MV-4-11 (cell line): ENCODE measurements at places on chromosomes 7 and 10.

DNA sequence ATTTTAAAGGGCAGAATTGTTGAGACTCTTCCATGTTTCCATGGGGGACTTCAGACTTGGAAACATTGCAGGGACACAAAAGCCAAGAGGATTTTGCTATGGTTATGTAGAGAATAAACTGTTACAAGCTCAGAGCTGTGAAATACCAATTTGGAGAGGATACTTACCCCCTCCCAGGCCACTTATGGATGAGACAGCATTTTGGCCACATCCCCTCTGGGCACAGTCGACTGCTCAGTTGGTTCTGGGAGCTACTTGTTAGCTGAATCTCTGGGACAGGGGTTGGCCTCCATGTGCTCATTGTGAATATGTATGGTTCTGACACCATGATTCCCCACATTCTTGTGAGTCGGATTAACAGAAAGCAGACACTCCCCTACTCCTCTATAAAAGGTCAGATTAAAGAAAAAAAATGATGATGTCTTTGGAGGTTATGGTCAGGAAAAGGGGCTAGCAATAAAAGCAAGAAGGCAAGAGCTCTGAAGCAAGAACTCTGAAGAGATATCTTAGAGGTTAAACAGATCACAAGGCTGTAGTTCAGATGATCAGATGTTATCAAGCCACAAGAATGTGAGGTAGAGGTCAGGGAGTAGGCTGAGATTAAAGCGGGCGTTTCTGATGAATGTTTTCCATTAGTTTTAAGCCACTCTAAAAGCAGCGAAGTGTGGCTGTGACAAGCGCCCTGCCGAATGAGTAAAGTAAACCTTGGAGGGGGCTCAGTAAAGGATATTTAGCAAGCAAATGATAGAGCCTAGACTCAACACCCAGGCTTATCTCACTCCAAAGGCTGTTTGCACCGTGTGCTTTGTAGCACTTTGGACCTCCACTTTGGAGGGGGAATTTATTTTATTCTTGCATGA is 17.2 kb downstream of the STAMBPL1 start:
- no peak for DNase-seq

- DNase-seq, result peak; percentile 83
These were observed 14.9 kb upstream of the MXI1 start for GRCh38 chr10:110192552-110192951.

DNA sequence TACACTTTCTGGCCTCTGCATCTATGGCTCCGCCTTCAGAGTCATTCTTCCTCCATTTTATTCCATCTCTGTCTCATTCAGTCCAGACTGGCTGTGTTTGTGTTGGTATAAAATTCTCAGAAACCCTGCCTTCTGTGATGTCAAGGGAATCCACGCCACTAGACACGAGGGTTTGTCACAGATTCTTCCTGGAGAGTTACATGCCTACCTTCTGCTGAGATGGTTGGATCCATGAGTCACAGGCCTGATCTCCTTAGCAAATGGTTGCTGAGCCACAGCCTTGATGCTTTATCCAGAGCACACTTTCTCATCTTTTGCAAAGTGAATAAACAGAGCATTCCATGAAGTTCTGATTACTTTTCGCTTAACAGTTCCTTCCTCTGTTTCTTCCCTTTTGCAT is 35.9 kb upstream of the TSPAN33 start:
- DNase-seq, result no peak

GRCh38 chr7:19290968-19291367 is 145.7 kb upstream of the FERD3L start:
- DNase-seq, result no peak

DNA sequence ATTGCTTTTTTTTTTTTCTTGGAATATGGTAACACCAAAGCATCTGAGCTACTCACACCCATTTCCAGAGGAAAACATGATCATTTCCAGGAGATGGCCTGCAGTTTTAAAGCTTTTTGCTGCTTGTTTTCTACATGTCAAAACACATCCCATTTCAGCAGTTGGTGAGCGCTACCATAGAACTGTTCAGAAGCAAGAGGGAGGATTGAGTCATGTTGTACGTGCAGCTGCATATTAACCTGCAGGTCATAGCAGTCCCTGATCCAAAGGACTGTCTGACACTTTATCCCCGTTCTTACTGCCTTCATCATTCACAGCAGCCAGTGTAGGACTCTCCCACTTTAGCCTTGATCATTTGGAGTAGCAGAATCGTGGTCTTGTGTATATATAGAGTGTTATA is 124.6 kb downstream of the AUTS2 start:
- DNase-seq, result no peak

- DNase-seq, result no peak
These were observed 59.6 kb downstream of the ZNF800 start for GRCh38 chr7:127332880-127333279.

GRCh38 chr7:81094952-81095351 is 176.1 kb upstream of the SEMA3C start:
- DNase-seq, result no peak

GRCh38 chr7:138872576-138872975 is 74.6 kb upstream of the ATP6V0A4 start:
- DNase-seq, result no peak

- no peak for DNase-seq
These were observed 323.0 kb downstream of the GALNT17 start for GRCh38 chr7:71454981-71455380.

- no peak for DNase-seq
These were observed 82.8 kb upstream of the EEPD1 start for GRCh38 chr7:36070230-36070629.

GRCh38 chr10:130363051-130363450 is 226.9 kb downstream of the GLRX3 start:
- no peak for DNase-seq

DNA sequence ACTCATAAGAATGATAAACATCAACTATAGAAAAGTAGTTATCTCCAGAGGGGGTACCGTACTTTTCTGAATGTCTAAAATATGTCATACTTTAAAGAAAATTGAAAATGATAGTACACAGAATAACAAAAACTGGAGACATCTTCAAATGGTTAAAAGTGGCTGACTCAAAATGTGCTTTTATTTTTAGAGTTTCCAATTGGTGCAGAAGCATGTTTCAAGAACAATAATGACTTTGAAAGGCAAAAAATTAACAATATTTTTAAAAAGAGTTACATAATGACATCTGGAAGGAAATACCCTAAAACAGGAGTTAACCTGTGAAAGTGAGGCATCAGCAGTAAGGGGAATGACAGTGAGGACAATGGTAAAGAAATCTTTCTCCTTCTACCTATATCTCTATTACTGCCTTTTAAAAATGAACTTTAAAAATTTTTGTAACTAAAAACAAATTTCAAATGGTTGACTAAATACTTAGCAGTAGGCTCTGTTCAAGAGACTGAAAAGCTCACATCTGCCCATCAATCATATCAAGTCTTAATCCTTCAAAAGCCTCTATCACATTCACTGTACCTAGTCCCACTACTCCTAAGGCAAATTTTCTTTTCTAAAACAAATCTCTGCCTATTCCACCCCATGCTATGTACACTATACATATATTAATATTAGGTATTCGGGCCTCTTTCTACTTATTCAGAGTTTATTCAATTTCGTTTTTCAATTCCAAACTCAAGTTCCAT is 3.0 kb downstream of the ASZ1 start:
- no peak for DNase-seq

GRCh38 chr10:121772884-121773283 is 154.9 kb downstream of the ATE1 start:
- no peak for DNase-seq

DNA sequence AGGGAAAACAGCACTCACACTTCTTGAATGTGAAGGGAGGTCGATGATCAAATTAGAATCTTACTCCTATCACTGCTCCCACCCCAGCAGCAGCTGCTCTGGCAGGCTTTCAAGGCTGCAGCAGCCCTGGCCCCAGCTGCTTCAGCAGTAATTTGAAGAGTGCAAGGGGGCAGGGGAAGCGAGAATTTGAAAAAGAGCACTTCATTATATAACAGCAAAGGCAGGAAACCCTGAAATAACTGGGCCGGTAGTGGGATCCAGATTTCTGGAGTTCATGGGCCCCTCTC is 44.9 kb downstream of the MYPN start:
- no peak for DNase-seq

DNA sequence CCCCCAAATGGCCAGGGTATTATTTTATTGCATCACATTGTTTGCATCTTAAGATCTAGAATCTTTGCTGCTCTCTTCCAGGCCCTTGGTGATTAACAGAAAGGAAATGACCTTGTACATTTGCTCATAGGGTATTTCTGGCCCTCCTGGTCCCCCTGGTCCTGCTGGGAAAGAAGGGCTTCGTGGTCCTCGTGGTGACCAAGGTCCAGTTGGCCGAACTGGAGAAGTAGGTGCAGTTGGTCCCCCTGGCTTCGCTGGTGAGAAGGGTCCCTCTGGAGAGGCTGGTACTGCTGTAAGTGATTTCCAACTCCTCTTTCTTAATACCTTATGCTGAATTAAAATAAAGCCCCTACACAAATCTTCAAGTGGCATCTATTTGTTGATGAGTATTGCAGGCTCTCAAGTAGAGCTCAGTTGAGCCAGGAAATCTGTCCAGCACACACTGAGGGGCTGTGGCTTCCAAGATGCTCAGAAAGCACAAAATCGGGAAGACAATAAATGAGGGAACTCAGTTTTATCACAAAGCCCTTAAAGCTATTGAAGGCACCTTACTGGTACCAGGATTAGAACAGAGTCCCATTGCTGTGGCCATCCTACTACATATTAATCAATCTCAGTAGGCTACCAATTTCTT is 28.2 kb downstream of the COL1A2 start:
- DNase-seq, result no peak

- DNase-seq, result no peak
These were observed 184.0 kb downstream of the PTPN20 start for GRCh38 chr10:47095211-47095610.

GRCh38 chr10:58358314-58358933 is 23.6 kb downstream of the UBE2D1 start:
- no peak for DNase-seq

- no peak for DNase-seq
These were observed 38.5 kb downstream of the GRID1 start for GRCh38 chr10:86327954-86328725.

GRCh38 chr10:111319866-111320265 is 243.0 kb downstream of the ADRA2A start:
- DNase-seq, result no peak

DNA sequence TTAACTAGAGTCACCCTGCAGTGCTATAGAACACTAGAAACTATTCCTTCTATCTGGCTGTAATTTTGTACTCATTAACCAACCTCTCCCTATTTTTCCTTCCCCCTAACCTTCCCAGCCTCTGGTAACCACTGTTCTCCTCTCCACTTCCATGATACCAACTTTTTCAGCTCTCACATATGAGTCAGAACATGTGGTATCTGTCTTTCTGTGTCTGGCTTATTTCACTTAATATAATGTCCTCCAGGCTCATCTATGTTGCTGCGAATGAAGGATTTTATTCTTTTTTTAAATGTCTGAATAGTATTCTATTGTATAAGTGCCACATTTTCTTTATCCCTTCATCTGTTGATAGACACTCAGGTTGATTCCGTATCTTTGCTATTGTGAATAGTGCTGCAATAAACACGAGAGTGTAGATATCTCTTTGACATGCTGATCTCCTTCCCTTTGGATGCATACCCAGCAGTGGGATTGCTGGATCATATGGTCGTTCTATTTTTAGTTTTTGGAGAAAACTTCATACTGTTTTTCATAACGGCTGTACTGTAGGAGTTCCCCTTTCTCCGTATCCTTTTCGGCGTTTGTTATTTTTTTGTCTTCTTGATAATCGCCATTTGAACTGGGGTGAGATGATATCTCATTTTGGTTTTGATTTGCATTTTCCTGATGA is 101.4 kb downstream of the FAM107B start:
- DNase-seq, result peak; percentile 42

- no peak for DNase-seq
These were observed at the start of gene KCP for GRCh38 chr7:128910569-128910945. Gene KCP (minus strand): TSS chr7:128910709. CDS start chr7:128910676, 33 bp downstream.

DNA sequence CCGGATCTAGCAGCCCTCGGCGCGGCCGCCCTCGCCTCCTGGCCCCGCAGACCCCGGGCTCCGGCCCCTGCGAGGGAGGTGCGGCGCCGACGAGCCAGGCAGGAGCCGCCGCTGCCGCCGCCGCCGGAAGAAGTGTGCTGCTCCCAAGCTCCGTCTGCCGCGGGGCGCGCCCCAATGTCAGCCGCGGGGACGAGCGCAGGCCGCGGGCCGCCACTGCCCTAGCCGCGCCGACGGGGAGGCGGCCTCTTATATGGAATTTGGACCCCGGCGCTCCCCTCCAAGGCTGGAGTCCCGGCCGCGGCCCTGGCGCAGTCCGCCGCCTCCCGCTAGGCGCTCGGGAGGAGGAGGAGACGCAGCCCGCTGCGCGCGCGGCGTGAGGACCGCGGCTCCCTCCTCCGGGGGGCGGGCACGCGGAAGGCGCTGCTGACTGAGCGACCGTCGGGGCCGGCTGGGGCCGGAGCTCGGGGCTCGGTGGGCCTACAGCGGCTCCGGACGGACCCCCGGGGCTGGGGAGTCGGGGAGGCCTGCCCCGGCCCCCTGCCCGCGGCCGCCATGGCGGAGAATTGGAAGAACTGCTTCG is at the start of gene TRIM8:
Gene TRIM8 (plus strand): TSS at position 414 of the 580 bp plus-strand sequence. CDS start 139 bp downstream, at position 553.
- DNase-seq, result peak; percentile 50

- DNase-seq, result peak; percentile 3
These were observed 33.4 kb upstream of the AFAP1L2 start for GRCh38 chr10:114437473-114438292.

DNA sequence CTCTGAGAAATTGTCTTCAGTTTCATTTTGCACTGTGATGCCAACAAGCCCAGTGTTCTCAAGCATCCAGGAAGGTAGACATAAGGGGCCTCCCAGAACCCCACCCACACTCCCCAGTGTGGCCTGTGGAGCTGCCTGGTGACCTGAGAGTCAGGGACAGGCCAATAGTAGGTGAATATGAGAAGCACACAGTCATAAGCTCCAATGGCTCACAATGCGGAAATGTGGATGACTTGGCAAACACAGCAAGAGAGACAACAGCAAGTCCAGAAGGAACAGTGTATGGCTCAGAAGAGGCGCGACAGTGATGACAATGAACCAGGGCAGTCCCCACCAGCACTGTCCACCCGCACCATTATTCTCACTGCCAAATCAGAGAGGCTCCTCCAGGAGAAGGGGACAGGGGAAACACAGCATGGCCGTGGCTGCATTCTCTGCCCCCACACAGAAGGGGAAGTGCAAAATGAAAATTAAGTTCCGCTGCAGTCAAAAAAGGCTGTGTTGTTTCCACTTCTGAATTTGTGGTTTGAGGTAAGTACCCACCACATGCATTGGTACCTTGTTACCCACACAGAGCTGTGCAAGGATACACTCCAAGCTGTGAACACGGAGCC is 419.8 kb downstream of the GRID1 start:
- DNase-seq, result peak; percentile 51

- DNase-seq, result no peak
These were observed 12.2 kb upstream of the KCP start for GRCh38 chr7:128922496-128923410.
